Motor neuron (in vitro differentiated cells): ENCODE measurements at places on chromosomes 12 and 14. TPM values are rescaled to one million over a fixed set of nuclear protein-coding genes. Genes with fewer than 3 reads are reported as not detected.

The LALBA gene
- total RNA-seq: not detected in 2 replicates

- ATAC-seq: no peak
Measured at GRCh38 chr12:63064080-63064479, 86.9 kb downstream of the AVPR1A start.

DNA sequence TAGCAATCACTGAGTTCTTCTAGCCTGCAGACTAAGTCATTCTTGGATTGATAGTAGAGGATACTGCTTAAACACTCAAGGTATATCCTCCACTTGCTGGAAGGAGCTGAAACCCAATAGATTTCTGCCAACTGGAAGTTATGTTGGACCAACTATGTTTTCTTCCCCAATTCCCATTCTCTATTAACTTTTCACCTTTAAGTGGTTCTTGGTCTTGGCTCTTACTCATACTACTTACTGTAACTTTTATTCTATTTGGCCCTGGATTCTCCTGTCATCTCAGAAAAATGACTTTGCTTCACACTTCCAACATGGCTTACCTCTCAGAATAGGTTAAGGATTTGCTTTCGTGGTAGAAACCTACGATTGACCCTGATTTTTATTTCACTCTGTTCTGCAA is 244.9 kb downstream of the ADAMTS20 start:
- ATAC-seq: no peak

- ATAC-seq: no peak
Measured at GRCh38 chr12:58915634-58916033, 4.7 kb downstream of the LRIG3 start.

DNA sequence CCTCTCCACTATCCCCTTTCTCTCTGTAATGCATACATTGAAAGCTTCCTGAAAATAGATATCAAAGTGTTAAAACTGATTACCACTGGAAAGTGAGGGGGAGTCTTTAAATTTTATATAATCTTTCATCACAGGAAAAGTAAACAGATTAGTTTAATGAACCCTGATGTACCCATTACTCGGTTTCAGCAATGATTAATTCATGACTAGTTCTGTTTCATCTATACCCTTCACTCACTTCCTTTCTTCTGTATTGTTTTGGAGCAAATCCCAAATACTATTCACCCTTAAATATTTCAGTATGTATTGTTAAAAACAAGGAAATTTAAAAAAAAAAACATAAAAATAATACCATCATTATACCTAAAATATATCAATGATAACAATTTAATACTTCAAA is 67.3 kb upstream of the TMCC3 start:
- ATAC-seq: no peak

DNA sequence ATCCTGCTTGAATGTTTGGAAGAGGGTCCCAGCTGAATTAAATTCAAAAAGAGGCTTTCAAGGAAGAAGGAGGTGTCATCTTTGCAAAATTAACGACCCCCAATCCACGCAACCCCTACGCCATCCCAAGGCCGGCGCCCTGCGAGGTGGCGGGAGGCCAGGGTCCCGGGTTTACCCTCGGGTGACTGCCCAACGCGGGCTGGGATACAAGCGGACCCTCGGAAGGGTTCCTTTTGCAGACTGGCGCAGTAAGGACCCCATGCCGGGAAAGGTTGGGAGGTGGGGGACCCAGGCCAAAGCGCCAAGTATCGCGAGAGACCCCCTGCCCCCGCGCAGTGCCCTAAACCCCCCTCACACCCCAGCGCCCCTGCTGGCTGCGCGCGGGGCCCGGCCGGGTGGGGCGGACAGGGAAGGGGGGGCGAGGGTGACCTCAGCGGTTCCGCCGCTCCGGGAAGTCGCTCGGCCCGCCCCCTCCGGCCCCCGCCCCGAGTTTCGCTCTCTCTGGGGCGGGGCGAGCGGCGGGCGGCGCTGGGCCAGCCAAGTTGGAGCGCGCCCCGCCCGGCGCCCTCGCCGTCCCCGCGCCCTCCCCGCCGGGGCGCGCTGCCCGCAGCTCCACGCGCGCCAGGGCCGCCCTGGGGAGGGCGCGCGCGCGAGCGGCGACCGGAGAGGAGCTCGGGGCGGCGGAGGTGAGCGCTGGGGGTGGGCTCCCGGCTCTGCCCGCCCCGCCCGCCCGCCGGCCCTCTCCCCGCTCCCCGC is 708 bp upstream of the ZBTB42 start:
- peak; percentile 81 for ATAC-seq
